H4 (cell line): ENCODE measurements at places on chromosomes 16 and 17. TPM values are rescaled to one million over a fixed set of nuclear protein-coding genes. Genes with fewer than 3 reads are reported as not detected.
A peak's percentile ranks its signal among the peaks of the same experiment; 100 is the strongest.

The GAST gene
- total RNA-seq = not detected in 2 replicates

The FLYWCH1 gene
- total RNA-seq = 9.1 and 13.1 TPM in 2 replicates

The ACOX1 gene
- total RNA-seq = 30.0 and 31.5 TPM in 2 replicates

The CHRNE gene
- 0.04 and 0.14 TPM in 2 replicates for total RNA-seq

The LITAFD gene
- not detected in 2 replicates for total RNA-seq

The CLEC10A gene
- not detected in 2 replicates for total RNA-seq

The AHSP gene
- total RNA-seq = not detected in 2 replicates

The KRTAP1-5 gene
- total RNA-seq = 0.27 TPM in 1 of 2 replicates, not detected in the other

The CD300H gene
- 0.78 TPM in 1 of 2 replicates, not detected in the other for total RNA-seq

The SLC5A10 gene
- total RNA-seq = 0.10 TPM in 1 of 2 replicates, not detected in the other

The KRTAP16-1 gene
- not detected in 2 replicates for total RNA-seq

The SEPTIN12 gene
- total RNA-seq = not detected in 2 replicates

The C17orf50 gene
- not detected in 2 replicates for total RNA-seq

The HASPIN gene
- total RNA-seq = 8.5 and 9.4 TPM in 2 replicates

The CFAP119 gene
- 1.9 and 11.0 TPM in 2 replicates for total RNA-seq

- DNase-seq = no peak
Measured at GRCh38 chr17:17677299-17678040, 3.8 kb upstream of the RAI1 start.

- DNase-seq = no peak
Measured at GRCh38 chr16:1779741-1780676, 2.4 kb downstream of the SPSB3 start.

DNA sequence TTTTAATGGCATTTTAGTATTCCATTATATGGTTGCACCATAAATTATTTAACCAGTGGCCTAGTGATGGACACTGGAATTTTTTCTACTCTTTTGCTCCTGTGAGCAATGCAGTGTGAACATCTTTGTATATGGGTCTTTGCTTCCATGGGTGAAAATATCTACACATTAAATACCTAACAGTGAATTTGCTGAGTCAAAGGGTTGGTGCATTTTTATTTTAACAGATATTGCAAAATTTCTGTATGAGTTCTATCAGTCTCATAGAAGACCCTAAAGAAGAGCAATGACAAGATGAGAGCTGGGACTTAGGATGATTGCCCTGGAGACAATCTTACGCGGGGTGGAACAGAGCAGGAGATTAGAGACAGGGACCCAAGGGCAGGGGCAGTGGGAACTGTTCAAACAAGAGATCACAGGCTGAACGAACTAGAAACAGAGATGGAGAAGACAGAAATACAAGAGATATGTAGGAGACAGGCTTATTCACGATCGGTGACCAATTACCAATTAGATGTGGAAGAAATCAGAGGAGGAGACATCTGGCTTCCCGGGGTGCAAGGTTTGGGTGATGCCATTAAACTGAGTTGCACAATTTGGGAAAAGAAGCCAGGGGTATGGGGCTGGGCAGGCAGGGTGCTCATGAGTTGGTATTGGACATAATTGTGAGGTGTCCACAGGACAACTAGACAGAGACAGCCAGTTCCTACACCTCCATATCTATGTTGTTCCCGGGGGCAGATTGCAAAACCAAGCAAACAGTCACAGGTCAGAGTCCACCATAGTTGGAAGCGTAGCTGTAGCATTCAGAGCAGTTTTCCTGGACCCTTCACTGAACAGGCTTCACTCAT is 39.9 kb upstream of the LONP2 start:
- DNase-seq = no peak

DNA sequence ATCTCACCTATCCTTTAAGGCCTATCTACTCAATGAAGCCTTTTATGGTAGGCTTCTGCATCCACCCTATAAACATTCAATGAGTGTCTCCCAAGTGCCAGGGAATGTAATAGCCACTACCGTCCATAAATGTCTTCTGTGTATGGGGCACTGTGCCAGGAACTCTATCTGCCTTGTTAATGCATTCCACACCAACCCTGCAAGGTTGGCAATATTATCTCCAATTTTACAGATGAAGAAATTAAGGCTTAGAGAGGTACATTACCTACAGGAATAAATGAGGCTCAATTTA is 20.0 kb downstream of the MAP3K14 start:
- DNase-seq = no peak

GRCh38 chr16:35391328-35391727 is 1931.9 kb downstream of the TP53TG3F start:
- peak; percentile 59 for DNase-seq

- no peak for DNase-seq
Measured at GRCh38 chr16:17134586-17134985, 336.2 kb downstream of the XYLT1 start.

DNA sequence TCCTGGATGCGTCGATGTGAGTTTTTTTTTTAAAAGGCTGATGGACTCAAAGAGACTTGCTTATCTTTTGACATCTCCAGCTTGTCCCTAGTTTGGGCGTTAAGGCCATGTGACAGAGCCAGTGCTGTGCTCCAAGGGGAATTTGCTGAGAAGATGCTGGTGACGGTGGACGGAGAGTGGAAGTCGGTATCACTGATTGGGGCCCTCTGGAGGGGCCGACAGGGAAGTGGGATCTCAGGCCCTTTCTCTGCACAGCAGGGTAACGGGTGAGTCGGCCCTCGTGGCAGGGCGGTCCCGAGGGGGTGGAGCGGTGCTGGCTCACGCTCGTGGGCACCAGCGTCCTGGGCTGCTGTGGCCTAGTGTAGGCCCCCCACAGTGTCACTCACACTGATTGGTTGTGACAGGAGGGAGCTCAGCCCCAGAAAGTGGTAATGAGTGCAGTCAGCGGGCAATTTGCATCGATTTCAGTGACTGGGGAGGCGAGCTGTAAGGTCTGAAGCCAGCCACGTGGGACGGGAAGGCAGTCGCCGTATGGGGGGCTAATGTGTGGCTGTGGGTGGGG is 91.3 kb downstream of the TBC1D16 start:
- no peak for DNase-seq

DNA sequence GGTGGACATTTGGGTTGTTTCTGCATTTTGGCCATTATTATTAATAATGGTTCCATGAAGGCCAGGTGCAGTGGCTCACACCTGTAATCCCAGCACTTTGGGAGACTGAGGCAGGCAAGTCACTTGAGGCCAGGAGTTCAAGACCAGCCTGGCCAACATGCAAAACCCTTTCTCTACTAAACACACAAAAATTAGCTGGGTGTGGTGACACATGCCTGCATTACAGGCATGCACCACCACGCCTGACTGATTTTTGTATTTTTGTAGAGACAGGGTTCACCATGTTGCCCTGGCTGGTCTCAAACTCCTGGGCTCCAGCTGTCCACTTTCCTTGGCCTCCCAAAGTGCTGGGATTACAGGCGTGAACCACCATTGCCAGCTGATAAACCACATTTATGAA is 58.5 kb downstream of the TNFRSF13B start:
- no peak for DNase-seq

DNA sequence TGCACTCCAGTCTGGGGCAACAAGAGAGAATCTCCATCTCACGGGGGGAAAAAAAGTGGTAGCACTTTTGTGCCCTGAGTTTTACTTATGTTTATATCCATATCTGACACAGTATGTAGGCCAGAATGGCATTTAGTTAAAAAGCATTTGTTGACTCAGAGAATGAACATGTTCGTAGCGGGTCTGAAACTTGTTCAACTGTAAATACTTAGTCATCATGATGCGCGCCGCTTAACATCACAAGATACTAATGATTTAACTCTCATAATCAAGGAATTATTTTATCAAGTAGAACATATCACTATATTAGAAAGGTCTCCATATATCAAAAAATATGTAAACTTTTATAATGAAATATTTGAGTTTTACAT is 55.3 kb upstream of the ITGA2B start:
- DNase-seq = peak; percentile 27

DNA sequence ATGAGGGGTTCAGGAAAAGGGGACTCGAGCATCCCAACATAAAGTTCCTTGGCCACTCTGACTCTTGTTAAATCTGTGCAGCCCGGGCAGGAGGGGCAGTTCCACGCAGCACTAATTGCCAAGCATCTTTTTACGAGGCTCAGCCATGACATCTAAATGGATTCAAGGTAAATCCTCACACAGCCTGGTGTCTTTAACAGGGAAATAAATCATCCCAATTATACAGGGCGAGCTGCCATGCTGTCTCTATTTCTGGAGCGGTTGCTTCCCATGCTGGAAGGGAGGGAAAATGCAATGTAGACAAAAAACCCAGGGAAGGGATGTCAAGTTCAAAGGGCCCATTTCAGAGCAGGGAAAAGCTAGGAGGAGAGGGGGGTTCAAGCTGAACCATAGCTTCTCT is 110.0 kb downstream of the GAS7 start:
- DNase-seq = no peak

- DNase-seq = no peak
Measured at GRCh38 chr17:8046929-8047768, 8.3 kb downstream of the ALOX15B start.

GRCh38 chr17:36024106-36024869 is 6.5 kb upstream of the CCL23 start:
- no peak for DNase-seq

DNA sequence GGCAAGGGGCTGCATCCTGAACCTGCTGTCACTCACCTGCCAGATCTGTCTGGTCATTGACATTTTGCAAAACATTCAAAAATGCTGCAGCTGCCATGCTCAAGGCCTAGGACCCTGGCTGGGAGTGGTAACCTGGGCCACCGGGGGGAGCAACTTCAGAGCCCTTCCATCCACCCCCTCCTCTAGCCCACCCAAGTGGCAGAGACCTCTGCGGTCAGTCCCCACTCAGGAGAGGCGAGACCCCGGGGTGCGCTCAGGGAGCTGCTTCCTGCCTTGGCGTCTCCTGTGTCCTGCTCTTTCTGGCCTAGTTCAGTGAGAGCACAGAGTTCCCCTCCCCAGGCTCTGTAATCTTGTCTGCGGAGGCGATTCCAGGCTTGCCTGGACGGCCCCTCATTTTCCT is 108.8 kb downstream of the CCDC182 start:
- DNase-seq = no peak

GRCh38 chr16:22878955-22879354 is 65.0 kb downstream of the HS3ST2 start:
- DNase-seq = no peak

GRCh38 chr16:89442990-89443726 is 47.2 kb downstream of the ANKRD11 start:
- DNase-seq = peak; percentile 38

- no peak for DNase-seq
Measured at GRCh38 chr16:66020642-66021041, 345.8 kb upstream of the CDH5 start.

DNA sequence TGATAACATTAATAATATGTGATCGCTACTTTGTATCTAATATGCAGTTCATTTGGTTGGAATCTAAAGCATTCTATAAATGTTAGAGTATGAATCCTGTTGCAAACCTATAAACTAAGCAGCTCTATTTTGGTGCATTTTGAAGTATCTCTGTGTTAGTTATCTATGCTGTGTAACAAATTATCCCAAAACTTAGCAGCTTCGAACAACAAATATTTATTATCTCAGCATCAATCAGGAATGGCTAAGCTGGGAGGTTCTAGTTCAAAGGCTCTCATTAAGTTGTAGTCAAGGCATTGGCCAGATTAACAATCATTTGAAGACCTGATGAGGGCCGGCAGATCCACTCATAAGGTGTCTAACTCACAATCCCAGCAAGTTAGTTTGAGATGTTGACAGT is 10.1 kb upstream of the MSI2 start:
- no peak for DNase-seq

GRCh38 chr17:1573932-1574696 is 11.5 kb upstream of the PITPNA start:
- DNase-seq = peak; percentile 63

DNA sequence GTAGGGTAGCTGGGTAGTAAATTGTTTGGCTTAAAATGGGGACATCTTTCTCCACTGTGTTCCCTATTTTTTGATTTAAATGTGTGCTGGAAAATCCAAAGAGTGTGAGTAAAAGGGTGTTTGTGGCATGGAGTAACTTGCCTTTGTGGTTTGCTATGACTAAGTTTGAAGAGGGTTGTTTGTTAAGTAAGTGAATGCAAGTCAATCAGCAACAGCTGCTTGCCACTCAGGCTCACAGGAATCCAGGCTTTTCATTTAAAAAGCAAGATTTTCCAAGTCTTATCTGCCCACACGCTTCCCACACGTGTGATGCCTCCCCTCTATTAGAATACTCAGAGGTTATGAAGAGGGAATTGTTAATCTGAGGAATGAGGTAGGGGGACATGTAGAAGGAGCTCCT is 847.7 kb upstream of the RBFOX1 start:
- no peak for DNase-seq

- DNase-seq = no peak
Measured at GRCh38 chr16:79653373-79653891, 52.9 kb upstream of the MAF start.

- DNase-seq = peak; percentile 50
Measured at GRCh38 chr17:732067-732901, at the start of gene TLCD3A. TLCD3A (plus strand) TSS chr17:732596; CDS start chr17:732648, 52 bp downstream.

GRCh38 chr16:56068816-56069215 is 122.5 kb upstream of the GNAO1 start:
- no peak for DNase-seq

GRCh38 chr16:70678898-70679670 is 6.8 kb downstream of the MTSS2 start:
- no peak for DNase-seq

GRCh38 chr16:23709536-23709935 is 3.5 kb downstream of the ERN2 start:
- DNase-seq = no peak

DNA sequence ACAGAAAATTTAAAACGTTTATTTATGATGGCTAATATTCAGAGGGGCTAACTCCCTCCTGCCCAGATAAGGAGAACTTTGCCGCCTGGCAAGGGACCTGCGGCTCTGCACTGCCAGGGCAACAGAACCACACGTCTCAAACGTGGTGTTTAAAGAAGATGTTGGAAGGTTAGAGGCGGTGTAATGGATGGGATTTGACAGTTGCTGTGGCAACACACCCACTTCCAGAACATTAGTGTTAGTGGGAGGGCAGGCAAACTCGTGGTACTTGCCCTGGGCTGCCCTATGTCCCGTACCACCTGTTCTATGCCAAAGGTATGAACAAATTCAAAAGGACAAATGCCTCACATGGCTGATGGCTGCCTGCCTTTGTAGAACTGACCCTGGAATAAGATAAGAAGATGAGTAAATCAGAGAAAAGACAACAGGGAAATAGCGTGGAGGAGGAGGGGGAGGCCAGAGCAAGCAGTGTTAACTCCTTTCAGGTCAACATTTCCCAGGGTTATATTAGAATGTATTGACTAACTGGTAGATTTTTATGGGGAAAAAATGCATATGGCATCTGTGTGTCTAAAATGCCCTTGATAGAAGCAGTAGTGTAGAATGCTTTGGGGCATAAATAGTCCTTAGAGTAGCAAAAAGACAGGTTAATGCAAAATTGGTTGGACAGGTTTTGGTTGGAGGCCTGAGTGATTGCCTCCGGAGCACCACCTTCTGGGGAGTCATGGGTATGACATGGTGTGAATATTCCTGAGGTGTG is 30.8 kb downstream of the HLF start:
- DNase-seq = peak; percentile 55
